ENCODE measurements at places on chromosomes 2 and 18.

GRCh38 chr2:156004459-156004858, 328.1 kb downstream of the NR4A2 start:
- DNase-seq, result no peak

GRCh38 chr2:44980751-44981713, 28.2 kb downstream of the SIX2 start:
- no peak for DNase-seq

DNA sequence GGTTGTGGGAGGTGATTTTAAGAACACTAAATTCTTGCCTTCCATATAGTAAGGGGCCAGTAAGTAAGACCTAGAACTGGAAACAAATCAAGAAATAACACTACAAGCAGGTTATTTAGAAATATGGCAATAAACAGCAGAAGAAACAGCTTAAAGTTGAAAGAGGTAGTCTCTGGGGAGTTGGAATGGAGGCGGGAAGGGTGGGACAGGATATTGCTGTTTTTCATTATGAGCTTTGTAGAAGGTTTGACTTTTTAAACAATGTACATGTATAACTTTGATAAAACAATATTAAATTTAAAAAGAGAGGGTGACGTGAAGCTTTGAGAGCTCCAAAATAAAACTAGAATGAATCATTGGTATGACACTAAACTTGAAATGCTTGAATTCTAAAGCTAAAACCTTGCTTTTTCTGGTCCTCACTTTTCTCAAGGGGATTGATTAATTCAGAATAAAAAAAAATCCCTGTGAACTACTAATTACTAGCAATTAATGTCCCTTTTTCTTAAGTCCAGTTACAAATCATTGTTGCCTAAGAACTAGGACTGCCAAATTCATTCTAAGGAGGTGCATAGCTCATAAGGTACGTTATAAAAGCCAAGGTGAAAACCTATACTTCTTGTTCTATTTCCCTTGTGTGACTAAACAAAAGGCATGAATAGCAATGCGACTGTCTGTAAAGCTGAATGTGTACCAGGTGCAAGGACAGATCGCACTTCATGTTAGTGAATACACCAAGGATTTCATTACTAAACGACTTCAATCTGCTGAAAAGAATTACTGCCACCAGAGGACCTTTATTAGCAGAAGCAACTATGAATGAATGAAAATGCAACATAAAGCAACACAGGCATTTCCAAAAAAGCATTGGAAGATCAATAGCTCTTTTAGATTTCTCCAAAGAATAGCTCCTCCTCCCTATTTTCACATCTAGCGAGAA, 177.5 kb downstream of the RBM43 start:
- DNase-seq, result no peak

GRCh38 chr2:47388888-47389287, 14.1 kb upstream of the MSH2 start:
- no peak for DNase-seq

DNA sequence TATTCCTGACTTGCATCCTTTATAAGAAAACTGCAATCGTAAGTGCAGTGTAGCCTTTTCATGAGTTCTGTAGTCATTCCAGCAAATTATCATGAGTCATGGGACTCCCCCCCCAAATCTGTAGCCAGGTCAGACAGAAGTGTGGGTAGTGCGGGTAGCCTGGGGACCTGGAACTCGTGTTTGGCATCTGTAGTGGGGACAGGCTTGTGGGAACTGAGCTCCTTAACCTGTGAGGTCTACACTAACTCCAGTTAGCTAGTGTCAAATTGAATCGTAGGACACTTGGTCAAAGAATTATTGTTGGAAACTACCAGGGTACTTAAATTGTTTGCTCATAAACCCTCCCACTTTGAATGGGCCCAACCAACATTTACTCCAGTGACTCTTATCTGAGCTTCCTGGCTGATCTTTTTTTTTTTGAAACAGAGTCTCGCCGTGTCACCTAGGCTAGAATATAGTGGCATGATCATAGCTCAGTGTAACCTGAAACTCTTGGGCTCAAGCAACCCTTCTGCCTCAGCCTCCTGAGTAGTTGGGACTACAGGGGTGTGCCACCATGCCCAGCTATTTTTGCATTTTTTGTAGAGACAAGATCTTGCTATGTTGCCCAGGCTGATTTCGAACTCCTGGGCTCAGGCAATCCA, 12.4 kb downstream of the PFN4 start:
- no peak for DNase-seq

DNA sequence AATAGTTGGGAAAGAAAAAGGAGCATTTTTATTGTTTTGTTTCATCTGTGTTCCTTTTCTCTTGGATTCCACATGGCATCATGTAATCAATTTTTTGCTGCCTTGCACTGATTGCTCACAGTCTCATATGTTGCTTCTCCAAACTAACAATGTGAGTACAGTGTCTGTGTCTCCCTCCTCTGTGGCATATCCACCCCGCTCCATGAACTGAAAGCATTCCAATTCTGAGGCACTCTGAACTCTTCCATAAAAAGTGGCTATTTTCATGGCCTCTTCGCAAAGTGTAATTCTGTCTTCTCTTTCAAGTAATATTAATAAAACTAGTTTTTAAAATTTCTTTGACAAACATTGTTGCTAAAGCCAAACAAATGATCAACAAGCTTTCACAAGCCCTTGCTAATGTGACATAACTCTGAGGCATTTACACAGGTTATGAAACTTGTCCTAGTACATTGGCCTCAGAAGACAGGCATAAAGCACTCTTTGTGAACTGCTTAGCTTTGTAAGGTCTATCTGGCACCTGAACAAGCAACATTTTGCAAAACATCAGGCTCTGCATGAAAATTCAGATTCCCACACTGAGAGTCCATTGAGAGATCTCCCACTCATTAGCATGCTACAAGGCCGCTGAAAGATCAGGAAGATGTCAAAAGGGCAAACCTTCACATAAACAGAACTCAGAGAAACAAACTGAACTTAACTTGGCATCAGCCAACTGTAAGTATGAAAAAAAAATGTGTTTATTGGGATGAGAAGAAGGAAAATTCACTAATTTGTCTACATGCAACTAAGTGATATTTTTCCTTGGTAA, 33.0 kb downstream of the GPR75 start:
- DNase-seq, result no peak

Measured in effector CD4-positive, alpha-beta T cell (primary cell).